IPS-NIHi11 (cell line): ENCODE measurements at places on chromosomes 3 and 15.

DNA sequence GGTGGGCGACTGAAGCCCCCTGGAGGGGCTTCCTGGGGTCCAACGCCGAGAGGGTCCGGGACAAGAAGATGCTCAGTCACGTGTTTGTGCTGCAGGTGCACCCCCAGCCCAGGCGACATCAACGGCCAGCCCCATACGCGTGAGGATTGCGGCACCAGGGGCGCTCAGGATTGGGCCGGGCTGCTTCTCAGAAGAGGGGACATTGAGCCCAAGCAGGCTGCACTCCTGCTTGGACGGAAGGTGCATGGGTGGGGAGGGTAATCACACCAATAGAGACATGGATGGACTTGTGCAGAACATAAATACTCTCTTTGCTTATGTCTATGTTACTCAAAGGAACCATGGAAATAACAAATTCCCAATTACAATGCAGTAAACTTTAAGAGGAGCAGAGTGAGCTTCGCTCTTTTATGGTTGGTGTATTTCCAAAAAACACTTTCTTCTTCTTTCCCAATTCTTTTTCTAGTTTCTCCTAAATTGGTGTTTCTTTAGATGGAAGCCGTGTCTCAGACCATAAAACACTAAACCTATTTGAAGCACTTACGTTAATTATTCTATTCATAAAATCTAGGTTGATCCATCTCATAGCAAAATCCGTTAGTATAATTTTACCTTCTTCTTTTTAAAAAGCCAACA, 182.7 kb downstream of the GOLGA6L6 start:
- no peak for DNase-seq

GRCh38 chr3:70120357-70120966, 120.9 kb downstream of the SAMMSON start:
- DNase-seq, result peak; percentile 64

GRCh38 chr3:12369598-12369997, 80.7 kb downstream of the PPARG start:
- no peak for DNase-seq

DNA sequence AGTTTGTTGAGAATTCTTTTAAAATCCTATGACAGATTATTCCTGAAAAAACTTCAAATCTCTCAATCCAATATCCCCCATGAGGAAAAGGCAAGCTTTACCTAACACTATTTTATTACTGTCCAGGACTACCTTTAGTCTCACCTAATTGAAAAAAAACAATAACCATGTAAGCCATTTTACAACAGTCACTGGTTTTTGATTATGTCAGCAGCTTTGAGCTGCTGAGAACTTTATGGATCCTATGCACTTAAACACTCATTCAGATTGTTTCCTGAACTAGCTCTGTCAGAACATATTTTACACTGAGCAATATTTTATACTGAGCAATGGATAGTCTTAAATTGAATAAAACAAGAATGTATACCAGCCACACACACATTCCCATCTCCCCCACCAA, 79.9 kb downstream of the ZBBX start:
- DNase-seq, result no peak
